ENCODE measurements at places on chromosomes 7 and 10.

GRCh38 chr10:117457071-117457810, 82.0 kb upstream of the PDZD8 start:
- no peak for DNase-seq

DNA sequence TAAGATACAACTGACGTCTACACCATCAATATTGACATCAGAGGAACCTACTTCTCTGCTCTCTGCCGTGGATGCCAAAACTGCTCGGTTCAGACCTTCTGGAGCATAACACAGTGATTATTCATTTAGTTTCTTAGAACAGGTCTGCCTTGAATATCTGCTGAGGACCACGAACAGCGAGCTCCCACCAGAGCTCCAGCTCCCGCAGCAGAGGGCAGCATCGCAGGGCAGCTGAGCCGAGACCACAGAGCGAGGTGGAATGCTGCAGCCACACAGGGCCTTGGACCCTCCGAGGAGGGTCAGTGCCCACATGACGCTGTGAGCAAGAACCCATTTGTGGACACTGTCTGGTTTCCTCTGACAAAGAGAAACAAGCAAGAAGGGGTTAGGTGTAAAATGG, 6.8 kb downstream of the VIPR2 start:
- no peak for DNase-seq

DNA sequence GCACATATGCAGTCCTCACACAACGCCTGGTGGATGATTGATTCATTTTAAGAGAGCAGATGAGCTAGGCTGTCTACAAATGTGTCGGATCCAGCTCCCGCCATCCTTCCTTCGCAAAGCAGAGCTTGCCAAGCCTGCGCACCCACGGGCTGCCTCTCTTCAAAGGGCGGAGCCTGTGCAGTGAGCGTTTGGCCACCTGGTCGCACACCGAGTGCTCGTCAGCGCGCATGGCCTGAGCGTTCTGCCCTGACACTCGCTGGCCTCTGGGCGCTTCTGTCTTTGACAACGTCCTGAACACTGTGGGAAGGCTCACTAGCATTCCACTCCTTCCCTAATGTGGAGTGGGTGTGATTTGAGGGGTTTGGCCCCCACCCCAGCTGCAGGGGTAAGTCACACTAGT, 47.1 kb upstream of the TMEM72 start:
- no peak for DNase-seq

DNA sequence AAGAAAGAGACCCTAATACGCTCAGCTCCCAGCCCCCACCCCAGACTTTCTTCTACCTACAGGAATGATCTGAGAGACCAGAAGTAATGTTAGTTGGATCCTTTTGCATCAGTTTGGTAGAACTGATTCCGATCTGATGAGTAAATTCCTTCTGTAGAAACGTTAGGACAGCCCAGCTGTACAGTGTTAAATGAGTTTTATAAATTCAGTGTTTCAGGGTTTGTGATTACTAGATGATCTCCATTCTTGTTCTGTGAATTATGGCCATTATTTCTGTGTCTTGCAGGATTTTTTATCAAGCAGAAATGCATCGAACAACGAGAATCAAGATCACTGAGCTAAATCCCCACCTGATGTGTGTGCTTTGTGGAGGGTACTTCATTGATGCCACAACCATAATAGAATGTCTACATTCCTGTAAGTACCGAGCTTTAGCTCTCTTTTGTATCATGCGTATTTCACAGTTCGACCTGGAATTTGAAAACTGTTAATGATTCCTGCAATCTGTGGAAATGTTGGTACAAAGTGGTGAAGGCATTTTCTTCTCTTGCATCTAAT, 5.3 kb downstream of the BMI1 start:
- no peak for DNase-seq

- no peak for DNase-seq
These were observed 36.8 kb upstream of the FOXK1 start for GRCh38 chr7:4645246-4645645.

DNA sequence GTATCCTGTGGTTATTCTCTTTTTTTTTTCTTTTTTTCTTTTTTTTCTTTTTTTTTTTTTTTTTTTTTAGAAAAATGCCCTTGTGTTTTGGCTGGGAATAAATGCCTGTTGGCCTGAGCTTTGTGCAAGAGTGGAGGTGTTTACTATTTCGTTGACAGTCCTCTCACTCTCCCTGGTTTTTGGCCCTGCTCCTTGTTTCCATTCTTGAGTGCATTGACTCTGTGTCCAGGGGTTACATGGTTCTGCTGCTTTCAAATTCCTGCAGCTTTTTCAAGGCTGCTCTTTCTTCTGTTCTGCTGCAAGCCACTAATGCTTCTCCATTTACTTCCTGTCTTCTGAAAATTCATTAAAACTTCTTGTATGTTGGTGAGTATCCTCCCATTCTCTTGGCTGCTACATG, 59.7 kb upstream of the TBX20 start:
- no peak for DNase-seq

DNA sequence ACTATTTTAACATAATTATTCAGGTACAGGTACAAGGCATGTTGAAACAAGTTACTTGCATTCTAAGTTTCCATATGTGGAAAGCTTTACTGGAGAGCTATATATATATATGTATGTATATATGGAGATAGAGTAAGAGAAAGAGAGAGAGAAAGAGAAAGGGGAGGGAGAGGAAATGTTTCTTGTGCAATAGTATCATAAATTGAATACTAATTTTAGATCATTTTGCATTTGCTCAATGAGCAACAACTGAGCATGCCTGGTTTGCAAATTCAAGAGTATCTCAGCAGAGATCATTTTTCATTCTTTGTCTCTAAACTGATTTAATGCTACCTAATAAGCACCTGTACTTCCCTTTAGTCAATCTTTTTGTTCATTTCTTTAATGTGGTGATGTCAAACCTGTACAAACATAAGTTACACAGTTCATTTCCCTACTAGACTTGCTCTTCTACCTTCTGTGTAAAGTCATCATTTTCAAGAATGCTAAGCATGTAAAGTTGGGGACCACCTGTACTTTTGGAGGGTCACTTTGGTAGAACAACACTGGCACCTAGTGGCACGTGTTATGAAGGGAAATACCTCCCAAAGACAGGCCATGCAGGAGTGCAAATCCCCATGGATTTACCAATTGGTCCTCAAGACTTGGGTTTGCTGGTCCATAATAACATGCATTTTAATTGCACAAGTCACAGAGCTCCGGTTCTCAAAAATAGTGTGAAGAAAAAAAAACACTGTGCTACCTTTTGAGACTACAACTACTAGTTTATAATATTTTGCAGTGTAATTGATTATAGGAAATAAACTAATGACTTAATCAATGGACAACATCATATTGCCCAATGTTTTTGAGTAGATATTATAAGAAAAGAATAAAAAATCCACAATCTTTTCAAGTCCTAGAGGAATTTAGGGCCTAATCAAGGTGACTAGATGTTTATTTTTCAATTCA, 431.2 kb upstream of the IGFBP3 start:
- DNase-seq = peak; percentile 40

GRCh38 chr10:31619531-31620061, 300.6 kb downstream of the ZEB1 start:
- no peak for DNase-seq

GRCh38 chr10:67807855-67808456, 30.0 kb downstream of the DNAJC12 start:
- DNase-seq = no peak

DNA sequence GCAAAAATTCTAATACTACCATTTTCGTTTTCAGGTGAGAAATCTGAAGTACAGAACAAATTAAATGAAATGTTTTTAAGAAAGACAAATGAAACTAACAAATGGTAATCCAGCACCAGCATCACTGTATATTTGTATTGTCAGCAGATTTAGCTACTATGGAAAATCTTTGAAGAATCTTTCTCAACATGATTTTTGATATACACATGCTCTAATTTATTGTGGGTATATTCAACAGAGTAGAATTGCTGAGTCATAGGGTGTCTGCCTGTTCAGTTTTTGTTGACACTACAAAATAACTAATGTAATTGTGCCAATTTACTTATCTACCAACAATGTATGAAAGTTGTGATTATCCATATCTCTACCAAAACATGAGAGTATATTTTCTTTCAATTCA, 437.6 kb downstream of the PCDH15 start:
- no peak for DNase-seq

DNA sequence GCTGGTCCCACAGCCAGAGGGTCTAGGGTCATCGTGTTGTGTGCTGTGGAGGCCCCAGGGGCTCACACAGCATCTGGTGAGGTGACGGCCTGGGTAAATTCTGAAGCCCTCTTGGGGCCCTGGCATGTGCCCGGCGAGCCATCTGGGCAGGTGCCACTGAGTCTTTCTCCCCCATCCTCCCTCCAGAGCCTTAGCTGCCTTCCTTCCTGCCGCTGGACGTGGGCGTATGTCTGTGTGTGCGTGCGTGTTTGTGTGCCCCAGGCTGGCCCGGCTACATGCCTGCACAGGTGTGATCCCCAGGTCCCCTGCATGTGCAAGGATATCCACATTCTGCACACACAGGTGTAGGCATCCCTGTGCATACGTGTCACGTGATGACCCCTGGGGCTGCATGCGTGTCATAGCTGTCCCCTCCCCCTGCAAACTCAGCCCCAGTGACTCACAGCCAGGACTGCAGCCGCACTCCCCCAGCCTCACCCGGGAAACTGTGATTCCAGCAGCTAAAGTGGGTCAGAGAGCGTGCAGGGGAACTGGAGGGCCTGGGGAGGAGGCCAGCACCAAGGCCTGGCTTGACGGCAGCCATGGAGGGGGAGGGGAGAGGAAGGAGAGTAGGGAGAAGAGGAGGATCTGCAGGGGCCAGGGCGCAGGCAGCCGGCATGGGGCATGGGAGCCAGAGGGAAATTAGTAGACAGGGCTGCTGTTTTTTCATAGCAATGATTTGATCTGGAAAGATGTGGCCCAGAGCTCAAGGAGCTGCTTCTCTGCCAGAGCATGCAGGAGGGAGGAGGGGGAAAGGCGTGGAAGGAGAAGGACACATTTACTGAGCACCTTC, 46.4 kb downstream of the ELFN1 start:
- no peak for DNase-seq

DNA sequence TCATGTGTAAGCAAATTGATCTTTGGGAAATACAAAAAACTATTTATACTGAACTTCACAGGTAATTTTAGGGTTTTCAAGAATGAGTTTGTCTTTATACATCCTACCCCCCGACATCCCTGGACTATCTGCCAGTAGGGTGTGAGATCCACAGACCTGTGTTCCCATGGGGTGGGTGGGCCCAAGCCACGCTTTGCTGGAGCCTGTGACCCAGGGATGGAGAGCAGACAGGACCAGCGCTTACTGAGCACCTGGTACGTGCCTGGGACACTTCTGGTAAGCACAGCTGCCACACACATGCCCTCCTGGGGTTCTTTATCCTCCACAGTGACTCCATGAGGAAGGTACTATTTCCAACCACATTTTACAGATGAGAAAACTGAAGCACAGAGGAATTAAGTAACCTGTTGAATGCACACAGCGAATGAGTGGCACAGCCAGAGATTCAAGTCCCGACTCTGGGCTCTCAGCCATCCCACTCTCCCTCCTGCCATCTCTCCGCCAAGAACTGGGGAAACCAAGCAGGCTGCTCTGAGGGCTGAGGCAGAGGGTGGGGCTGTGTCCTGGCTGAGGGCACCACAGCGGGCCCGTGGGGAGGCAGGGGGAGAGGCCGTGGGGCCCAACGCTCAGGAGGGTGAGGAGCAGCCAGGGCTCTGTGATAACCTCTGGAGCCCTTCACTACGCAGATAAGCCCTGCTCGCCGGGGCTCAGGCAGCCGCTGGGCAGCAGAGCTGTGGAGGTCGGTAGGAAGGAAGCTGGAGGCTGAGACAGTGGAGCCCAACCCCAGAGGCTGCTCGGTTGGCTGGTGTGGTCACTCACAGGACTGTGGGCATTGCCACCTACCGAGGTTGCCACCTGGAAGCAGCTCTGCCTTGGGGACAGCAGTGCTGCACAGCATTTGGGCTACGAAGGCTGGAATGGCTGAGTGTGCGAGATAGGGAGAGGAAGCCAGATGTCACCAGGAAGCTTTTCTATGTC, 124.2 kb downstream of the ARHGAP22 start:
- no peak for DNase-seq

DNA sequence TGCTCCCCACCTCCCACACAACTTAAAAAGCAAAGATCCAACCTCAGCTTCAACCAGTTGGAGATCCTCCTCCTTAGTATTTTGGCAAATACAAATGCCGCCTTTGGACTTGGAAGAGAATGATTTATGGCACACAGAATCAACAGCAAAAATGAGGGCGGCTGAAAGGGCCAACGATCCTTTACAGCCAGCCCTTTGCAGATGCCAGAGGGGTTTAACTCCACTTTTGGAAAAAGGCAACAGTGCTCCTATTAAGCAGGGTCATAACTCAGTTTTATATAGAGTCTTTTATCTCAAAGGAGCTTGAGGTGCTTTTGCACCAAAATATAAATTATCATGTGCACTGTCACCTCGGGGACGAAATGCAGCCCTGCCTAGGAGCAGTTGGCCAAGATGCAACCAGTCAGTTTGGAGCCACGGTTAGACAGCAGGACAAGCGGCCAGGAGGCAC, 56.7 kb upstream of the JCAD start:
- no peak for DNase-seq

DNA sequence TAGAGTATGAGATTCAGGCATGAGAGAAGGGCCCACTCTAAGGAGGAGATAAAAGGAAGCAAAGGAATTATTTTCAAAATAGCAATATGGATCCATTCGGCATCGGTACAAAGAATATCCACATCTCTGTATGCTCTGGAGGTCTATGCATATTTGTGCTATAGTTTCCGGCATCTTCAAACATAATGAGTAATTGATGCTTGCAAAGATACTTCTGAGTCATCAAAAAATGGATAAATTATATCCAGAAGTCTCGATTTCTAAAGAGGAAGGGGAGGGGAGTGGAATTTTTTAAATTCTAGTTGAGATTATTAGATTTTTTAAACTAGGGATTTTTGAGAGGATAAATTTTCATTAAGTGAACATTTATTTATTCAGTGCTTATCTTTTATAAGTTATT, 72.9 kb upstream of the KIAA1217 start:
- DNase-seq = no peak

- DNase-seq = no peak
These were observed 58.9 kb downstream of the NAMPT start for GRCh38 chr7:106225856-106226255.

- no peak for DNase-seq
These were observed 166.8 kb upstream of the PFKP start for GRCh38 chr10:2900530-2900929.

- DNase-seq = no peak
These were observed 92.7 kb upstream of the DDC start for GRCh38 chr7:50657912-50658311.

DNA sequence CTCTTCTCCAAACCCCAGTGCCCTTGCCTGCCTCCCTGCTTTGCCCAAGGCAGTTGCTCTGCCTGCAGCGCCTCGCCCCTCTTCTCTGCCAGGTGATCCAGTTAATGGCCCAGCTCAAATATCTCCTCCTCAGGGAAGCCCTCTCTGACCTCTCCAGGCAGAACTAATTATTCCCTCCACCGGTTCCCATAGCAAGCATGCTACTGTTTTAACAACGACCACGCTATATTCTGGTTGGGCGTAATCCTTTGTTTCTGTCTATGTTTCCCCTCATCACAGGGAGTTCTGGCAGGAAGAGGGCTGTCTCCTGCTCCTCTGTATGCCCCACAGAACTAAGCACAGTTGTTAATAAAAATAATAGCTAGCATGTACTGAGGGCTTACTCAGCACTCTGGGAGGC, 36.8 kb upstream of the R3HCC1L start:
- peak; percentile 12 for DNase-seq

- DNase-seq = peak; percentile 83
These were observed 23.5 kb downstream of the ASB4 start for GRCh38 chr7:95509199-95509598.

All from renal cortex interstitium (tissue), 15 donors.